ENCODE measurements at places on chromosomes 5 and 9.

- peak; percentile 48 for DNase-seq
Observed at GRCh38 chr9:97633859-97634490, 354 bp downstream of the NCBP1 start.

GRCh38 chr5:180641566-180641900, 7.9 kb downstream of the FLT4 start:
- DNase-seq: no peak

DNA sequence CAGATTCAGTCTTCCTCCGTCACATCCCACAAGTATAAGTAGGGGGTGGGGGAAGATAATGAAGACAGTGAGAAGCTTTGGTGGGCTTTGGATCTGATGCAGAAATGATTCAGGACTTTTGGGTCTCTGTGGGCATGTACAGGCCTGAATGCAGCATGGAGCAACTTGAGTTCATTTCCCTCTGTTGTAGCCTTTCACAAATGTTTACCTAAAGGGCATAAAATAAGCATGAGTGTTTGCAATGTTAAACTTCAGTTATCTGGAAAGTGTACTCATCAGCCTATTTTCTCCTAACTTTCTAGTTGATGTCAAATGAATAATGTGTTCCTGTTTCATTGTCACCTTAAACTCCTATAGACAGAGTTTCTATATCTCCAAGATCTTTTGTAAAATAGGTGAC, 39.3 kb downstream of the GARNL3 start:
- no peak for DNase-seq

- DNase-seq: no peak
Observed at GRCh38 chr5:178624631-178625546, 2.0 kb downstream of the CLK4 start.

GRCh38 chr9:106218427-106218826, 524.1 kb downstream of the TMEM38B start:
- DNase-seq: no peak

DNA sequence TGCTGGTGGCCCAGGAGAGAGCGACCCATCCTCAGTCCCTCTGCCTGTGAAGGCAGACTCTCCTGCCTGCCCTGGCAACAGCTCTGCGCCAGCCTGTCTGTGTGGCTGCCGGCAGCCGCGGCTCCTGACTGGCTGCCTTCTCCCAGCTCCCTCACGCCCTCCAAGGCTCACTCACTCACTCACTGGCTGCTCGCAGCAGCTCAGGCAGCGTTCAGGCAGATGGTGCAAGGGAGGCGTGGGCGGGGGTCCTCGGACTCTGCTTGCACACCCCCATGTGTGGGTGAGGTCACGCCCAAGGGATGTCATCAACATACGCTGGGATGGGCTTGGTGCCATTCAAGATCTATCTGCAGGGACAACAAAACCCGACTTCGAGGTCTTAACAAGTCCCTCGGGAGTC, 66.7 kb downstream of the DAB2IP start:
- DNase-seq: peak; percentile 57
